MCF 10A (cell line): ENCODE measurements at places on chromosomes 16 and 17.
A peak's percentile ranks its signal among the peaks of the same experiment; 100 is the strongest.

- DNase-seq, result no peak
Observed at GRCh38 chr17:34424814-34425491, 61.9 kb upstream of the CCL1 start.

GRCh38 chr16:4604401-4604800 lies 10.3 kb downstream of the UBALD1 start:
- DNase-seq, result no peak

GRCh38 chr16:49856672-49857330 lies 889 bp upstream of the ZNF423 start:
- DNase-seq, result peak; percentile 60

GRCh38 chr17:59219992-59220327 lies 351 bp upstream of the GDPD1 start:
- no peak for DNase-seq

- no peak for DNase-seq
Observed at GRCh38 chr17:8012996-8013640, 10.7 kb downstream of the GUCY2D start.

DNA sequence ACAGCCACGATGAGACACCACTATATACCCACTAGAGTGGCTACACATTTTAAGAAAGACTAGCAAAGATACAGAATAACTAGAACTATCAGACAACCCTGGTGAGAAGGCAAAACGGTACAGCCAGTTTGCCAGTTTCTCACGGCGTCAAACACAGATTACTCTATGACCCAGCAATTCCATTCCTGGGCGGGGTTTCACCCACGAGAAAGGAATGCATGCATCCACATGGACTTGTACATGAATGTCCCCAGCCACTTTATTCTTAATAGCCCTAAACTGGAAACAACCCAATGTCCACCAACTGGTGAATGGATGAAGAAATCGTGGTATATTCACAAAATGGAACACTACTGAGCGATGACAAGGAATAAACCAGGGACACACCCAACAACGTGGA lies 74.5 kb downstream of the MYH10 start:
- DNase-seq, result peak; percentile 45

GRCh38 chr17:32348483-32348800 lies 1.5 kb upstream of the ZNF207 start:
- DNase-seq, result no peak

DNA sequence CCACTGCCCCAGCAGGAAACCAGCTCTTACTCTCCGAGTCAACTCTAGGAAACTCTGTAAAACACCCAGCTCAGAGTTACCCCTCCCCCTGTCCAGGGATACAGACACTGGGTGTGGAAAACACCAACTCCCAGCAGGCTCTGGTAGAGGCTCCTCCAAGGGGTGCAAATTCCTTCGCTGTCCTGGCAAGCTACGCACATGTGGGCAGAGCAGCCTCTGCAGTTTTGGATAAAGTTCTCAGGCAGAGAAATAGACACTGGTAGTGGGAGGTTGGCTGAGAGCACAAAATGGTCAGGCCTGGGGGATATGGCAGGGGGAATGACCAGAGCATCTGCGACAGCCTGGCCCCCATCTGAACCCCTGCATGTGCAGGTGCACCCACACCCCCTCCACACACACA lies 146.9 kb upstream of the SDK2 start:
- DNase-seq, result no peak

DNA sequence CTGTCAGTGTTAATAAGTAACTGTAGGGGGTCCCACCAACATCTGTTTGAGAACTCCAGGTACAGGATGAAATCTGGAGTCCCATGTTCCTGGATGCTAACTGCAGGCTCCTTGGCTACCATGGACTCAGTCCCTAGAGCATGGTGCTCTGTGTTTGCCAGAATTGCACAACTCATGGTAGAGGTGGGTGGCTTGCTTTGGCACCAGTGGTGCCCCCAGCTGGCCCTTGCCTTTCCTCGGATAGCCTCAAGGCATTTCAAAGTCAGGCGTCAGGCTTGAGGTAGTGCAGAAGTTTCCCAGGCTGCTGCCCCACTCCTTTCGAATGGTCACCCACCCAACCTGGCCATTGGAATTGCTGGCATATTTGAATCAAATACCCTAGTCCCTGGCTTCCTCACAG lies 179.9 kb downstream of the RBFOX1 start:
- no peak for DNase-seq

DNA sequence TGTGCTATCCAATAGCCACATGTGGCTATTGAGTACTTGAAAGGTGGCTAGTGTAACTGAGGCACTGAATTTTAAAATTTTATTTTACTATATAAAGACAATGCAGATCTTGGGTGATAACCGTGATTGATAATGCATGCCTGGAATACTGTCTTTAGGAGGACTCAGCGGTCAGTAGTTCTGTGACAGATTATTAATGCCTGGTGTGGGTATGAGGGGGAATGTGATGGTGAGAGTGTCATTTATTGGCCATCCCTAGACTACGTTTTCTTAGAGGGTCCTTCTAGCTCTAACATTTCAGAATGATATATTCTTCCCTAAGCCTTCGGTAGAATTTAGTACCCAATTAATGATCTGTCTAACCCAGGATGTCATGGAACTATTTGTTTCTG lies 157.6 kb downstream of the CPPED1 start:
- no peak for DNase-seq

GRCh38 chr16:6125483-6126259 lies 1028.1 kb upstream of the EEF2KMT start:
- no peak for DNase-seq

- peak; percentile 72 for DNase-seq
Observed at GRCh38 chr17:44587339-44587738, 30.1 kb downstream of the FZD2 start.

- DNase-seq, result no peak
Observed at GRCh38 chr16:1119766-1120576, 23.9 kb upstream of the C1QTNF8 start.

DNA sequence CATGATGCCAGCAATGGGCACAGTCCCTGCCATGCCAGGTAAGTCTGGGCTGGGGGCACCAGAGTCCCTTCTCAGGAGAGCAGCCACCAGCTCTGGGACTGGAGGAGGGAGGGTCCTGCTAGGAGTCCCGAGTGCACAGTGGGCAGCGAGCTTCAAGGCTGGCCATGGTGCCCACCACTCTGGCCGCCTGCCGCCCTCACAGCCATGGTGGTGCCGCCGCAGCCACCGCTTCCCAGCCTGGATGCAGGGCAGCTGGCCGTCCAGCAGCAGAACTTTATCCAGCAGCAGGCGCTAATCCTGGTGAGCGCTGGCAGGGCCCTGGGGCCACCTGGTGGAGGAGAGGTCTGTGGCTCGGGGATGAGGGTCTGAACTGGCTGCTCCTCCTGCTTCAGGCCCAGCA lies 17.9 kb upstream of the SMIM5 start:
- no peak for DNase-seq

DNA sequence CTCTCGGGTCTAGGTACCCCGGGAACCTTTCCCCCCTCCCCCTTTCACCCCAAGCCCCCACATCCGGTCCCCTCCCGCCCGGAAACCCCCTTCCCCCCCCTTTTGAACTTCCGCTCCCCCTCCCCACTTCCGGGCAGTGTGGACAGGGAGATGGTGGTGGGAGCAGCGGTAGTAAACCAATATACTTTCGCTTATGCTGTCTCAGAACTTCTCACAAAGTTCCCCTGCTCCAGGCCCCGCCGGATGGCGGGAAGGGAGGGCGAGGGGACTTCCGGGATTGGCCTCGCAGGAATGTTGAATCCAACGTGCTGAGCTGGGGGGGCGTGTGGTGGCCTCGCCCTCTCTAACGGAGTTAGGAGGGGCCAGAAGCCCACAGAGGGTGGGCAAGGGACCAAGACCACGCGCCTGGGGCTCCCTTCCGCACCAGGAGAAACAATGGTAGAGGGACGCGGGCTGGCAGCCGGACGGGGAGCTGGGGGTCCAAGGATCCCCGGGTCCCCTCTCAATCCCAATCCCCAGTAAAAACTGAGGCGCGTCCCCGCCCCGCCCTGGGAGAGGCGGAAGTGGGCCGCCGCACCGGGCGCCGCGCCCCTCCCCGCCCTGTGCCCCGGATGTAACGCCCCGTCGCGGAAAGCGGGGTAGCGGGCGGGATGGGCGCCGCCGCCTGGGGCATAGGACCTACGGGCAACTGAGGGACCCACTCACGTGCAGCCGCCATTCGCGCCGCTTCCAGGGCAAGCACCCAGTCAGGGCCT lies 742 bp downstream of the PFN1 start:
- peak; percentile 35 for DNase-seq

GRCh38 chr16:89320782-89321501 lies 103.4 kb downstream of the ZNF778 start:
- DNase-seq, result peak; percentile 52

GRCh38 chr17:77882481-77883212 lies 75.9 kb upstream of the TNRC6C start:
- peak; percentile 77 for DNase-seq

- peak; percentile 55 for DNase-seq
Observed at GRCh38 chr17:50280068-50280467, 5.8 kb downstream of the TMEM92 start.

GRCh38 chr17:1629504-1630310 lies 1.1 kb upstream of the SLC43A2 start:
- peak; percentile 67 for DNase-seq

DNA sequence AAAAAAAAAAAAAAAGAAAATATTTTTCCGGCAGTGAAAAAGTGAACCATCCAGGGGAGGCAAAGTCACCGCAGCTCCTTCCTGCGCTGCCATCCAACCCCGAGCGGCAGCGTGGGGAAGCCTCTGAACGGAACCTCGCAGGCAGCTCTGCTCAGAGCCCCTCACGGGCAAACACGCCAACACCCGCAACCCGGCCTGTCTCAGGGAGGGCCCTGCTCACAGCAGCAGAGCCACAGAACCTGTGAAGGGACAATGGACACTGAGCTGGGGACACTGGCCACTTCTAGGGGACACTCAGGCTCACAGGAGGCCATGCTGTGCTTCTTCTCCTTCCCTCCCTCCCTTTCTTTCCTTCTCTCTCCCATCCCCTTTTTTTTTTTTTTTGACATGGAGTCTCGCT lies 21.4 kb upstream of the APRT start:
- no peak for DNase-seq

GRCh38 chr16:79151-80054 lies 1.4 kb downstream of the MPG start:
- no peak for DNase-seq

DNA sequence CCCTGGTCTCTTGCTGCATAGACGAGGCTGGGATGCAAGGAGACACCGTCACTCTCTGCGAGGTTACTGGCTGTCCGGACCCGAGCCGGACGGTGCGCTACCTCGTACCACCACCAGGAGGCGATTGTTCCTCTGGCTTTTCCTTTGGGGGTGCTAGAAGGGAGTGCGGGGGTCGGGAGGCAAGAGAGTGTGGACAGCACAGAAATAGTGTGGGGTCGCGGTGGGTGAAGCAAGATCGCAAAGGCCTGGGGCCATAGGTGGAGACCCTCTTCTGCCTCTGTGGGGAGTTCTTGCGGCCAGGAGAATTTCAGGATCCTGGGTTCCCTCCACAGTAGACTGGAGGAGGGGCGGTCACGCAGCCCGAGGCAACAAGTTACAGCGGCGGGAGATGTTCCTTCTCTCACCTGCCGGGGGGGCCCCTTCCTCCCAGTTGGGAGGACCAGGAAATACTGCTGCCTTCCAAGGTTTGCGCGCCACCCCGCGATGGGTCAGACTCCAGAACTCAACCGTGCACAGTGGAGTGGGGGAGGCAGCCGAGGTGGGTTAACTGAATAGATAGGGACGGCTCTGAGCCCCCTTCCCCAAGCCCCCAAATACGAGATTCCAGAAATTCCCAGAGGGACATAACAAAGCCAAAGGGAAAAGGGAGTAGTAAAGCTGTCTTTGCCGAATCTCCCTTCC lies 6.9 kb downstream of the PHOSPHO1 start:
- peak; percentile 38 for DNase-seq

DNA sequence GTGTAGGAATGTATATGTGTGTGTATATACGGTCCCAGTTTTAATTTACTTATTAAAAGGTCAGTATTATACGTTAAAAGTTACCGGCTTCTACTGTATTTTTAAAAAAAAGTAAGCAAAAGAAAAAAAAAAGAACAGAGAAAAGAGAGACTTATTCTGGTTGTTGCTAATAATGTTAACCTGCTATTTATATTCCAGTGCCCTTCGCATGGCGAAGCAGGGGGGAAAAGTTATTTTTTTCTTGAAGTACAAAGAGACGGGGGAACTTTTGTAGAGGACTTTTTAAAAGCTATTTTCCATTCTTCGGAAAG lies 1.6 kb downstream of the NOG start:
- DNase-seq, result no peak

- DNase-seq, result no peak
Observed at GRCh38 chr17:7383742-7384488, 3.0 kb downstream of the TNK1 start.

- DNase-seq, result peak; percentile 48
Observed at GRCh38 chr17:31136319-31136718, 41.5 kb downstream of the NF1 start.

- DNase-seq, result no peak
Observed at GRCh38 chr17:539766-540165, 174.9 kb downstream of the VPS53 start.

DNA sequence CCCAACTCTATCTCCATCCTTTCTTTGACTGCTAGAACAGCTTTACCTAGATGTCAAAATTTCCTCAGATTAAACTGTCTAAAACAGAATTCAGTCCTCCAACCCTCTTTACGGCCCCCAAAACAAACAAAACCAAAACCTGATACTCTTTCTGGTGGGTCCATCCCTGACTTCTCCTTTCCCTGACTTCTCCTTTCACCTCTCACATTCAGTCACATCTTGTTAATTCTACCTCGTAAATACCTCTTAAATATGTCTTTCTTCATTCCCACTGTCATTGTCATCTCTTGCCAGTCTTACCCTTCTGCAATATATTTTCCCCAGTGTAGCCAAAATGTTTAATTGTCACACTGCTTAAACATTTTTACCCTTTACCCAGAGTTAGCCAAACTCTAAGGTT lies 4.6 kb downstream of the PPM1E start:
- DNase-seq, result no peak

GRCh38 chr17:55883149-55883548 lies 132.3 kb downstream of the PCTP start:
- DNase-seq, result no peak

GRCh38 chr16:85202631-85203461 lies 90.6 kb upstream of the CIBAR2 start:
- no peak for DNase-seq

GRCh38 chr17:76843703-76844484 lies 24.3 kb upstream of the MGAT5B start:
- DNase-seq, result no peak

- DNase-seq, result no peak
Observed at GRCh38 chr17:74194682-74195081, 8.8 kb upstream of the RPL38 start.

- DNase-seq, result no peak
Observed at GRCh38 chr16:87829988-87830672, 39.2 kb downstream of the SLC7A5 start.
